NCI-H748 treated with DMSO at 0.1 percent for 48 hours (cell line): ENCODE measurements at places on chromosomes 12 and 14.

- DNase-seq = no peak
These were observed 19.1 kb upstream of the LDHB start for GRCh38 chr12:21676776-21677175.

DNA sequence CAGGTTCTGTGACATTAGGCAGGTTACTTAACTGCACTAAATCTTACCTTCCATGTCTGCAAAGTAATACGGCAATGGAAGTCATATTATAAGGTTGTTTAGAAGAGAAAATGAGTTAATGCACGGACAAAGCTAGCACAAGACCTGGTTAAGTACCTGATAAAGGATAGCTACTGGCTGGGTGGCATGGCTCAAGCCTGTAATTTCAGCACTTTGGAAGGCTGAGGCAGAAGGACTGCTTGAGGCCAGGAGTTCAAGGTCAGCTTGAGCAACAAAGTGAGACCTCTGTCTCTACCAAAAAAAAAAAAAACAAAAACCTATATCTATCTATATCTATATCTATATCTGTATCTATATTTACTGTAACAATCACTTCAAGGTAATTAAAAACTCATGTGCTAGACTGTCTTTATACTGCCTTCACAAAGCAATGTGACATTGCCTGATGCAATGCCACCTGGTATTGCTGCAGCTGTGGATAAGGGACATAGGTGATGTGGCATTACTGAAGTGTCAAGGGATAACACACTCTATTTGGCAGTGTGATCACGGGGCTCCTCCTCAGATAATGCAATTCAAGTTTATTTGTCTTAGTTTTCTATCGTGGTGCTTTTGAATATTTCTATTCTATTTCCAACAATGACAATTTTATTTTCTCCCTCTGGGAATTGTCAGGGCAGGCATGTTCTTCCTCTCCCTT is 107.1 kb downstream of the PAX9 start:
- DNase-seq = no peak

- no peak for DNase-seq
These were observed 13.0 kb downstream of the PELI2 start for GRCh38 chr14:56131004-56131864.

DNA sequence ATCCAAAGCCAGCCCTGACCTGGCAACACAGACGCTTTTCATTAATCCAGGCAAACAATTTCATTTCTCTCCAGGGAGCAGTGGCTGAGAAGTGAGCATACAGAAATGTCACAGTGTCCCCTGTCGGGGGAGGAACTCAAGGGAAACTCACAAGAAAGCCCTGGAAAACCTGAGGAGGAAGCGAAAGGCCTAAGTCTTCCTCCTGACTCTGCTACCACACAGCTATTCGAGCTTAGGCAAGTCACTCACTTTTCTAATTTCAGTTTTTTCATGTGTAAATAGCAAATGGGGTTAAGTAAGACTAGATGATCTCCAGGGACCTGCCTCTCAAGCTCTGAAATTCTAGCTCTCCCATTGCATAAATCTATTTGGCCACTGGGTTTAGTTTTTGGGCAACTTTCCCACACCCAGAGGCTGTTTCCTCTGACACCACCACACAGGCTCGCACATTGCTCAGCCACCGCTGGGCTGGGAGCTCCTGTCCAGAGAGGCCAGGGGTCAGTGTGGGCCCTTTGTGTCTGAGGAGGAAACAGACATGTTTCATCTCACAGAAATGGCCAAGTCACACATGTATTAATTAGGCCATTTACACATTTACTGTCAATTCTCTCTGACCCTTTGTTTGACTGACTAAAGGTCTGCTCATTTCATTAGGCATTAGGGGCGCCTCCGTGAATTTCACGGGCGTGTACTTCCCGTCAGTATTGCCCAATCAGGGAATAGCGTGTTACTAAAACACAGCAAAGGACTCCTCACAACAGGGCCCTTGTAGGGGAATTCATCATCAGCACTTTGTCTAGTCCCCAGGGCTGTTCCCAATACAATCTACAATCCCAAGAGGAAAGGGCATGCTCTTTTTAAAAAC is 9.8 kb upstream of the PNMA1 start:
- DNase-seq = no peak

GRCh38 chr14:105064721-105065143 is 498 bp downstream of the GPR132 start:
- DNase-seq = no peak

DNA sequence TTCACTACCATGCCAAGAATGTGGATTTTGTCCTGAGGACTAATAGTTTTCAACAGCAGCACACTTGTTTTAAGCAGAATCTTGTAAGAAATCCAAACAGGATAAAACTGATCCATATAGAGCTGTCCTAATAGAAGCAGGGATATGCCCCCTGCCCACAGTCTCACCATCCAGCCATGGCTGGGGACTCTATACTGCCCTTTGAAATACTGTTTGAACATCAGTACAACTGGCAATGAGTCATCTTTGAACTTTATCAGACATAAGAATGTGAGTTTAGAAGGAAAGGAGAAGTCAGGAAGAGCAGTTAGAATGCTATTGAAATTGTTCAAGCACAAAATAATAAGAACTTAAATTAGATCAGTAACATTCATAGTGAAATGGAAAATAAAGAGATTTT is 3.8 kb upstream of the C12orf42 start:
- DNase-seq = no peak

- no peak for DNase-seq
These were observed 438.4 kb upstream of the DCN start for GRCh38 chr12:91620992-91621391.

- DNase-seq = peak; percentile 60
These were observed 26.7 kb upstream of the YBX3 start for GRCh38 chr12:10749700-10750384.

- DNase-seq = no peak
These were observed 113.4 kb downstream of the NT5DC3 start for GRCh38 chr12:103727638-103728037.

DNA sequence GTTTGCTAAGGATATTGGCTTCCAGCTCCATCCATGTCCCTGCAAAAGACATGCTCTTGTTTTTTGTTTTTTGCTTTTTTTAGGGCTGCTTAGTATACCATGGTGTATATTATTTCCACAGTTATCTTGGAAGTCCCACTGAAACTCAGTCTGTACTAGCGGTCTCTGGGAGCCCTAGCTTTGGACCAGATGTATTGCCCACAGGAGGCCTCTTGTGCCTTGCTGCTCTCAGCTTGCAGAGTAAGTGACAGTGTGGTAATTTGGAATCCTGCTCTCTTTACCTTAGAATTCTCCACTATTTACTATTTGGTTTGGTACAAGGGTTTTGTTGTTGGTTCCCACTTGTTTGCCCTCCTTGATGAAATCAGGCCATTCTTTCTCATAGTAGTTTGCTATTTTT is 1022.9 kb downstream of the LRFN5 start:
- DNase-seq = no peak

DNA sequence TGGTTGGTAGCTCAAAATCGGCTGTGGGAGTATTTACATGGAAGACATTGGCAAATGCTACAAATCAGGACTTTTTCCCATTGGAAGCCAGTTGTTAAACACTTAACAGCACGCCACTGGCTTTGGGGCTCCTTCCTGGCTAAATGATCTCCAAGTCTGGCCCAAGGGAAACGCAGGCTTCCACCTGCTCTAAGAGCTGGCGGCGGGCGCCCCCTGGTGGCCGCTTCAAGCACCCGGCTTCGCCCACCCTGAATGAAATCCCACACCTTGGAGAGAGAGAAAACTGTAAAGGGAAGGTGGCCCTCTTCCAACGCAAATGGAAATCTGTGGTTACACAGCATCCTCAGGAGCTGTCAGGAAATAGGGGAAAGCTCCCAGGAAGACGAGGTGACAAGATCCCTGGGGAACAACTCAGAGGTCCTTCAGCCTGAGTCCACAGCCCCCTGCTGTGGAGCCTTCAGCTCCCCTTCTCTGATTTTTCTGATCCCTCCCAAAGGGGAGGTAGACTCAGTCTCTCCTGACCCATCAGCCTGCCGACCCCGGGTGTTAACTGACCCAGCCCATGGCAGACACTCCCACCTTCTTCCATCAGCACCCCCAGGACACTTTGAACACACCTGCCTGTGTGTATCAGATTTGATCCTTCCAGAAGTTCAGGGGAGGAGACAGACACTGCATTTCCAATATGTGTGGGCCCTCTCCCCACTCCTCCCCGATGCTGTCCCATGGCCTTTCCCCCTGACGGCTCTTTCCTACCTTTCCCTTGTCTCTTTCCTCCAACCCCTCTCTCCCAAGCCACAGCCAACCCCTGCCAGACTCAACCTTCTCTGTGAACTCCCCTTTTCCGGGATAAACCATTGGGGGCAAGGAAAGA is 15.4 kb downstream of the SELPLG start:
- DNase-seq = peak; percentile 43

GRCh38 chr14:81268016-81268416 is 47.3 kb upstream of the GTF2A1 start:
- no peak for DNase-seq

- no peak for DNase-seq
These were observed 50.0 kb downstream of the GLT1D1 start for GRCh38 chr12:128903236-128903635.

GRCh38 chr14:78627114-78627513 is 456.9 kb downstream of the NRXN3 start:
- no peak for DNase-seq

DNA sequence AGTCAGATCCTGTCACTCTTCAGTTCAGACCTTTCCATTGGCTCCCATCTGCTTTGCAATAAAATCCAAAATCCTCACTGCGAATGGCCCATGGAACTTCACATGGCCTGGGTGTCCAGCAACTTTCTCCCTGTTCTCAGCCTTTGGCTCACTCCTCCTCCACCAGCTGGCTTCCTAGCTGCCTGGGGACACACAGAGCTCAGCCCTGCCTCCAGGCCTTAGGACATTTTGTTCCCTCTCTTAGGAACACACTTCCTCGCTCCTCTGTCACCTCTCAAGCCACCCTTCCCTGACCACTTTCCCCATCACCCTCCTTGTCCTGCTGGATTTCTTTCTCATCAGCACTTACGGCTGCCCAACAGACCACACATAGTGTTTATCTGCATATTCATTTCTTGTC is 419.6 kb downstream of the MED13L start:
- DNase-seq = no peak

GRCh38 chr14:103141117-103141796 is 18.0 kb downstream of the TNFAIP2 start:
- peak; percentile 57 for DNase-seq

- DNase-seq = no peak
These were observed 1.1 kb downstream of the WDR20 start for GRCh38 chr14:102140750-102141145.

DNA sequence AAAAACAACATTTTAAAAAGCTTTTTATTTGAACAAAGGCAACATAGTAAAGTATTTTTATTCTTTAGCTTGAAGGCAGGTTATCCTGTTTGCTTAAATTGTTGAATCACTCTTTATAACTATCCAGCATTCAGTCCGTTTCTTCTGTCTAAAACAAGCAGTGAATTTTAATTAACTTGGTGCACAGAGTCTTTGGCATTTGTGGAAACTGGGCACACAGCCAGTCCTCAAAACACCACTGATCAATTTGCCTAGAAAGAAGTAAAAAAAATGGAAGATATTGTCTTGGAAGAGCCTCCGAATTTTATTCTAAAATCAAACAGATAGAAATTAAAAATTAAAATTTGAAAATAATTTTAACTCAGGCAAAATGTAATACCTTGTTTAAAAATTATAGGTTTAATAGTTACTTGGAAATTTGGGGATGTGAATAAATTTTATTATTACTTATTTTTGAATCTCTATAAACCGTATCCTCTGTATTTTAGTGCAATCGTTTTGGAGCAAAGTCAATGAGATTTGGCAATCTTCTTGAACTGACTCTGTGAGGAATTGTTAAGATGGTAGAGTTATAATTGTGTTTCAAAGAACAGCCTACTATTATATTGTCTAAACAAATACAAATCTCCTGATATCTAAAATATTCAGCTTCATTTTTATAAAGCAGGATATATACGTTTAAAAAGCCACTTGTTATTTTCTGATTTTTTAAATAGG is 927.0 kb downstream of the SLC16A7 start:
- DNase-seq = no peak
